ENCODE measurements at places on chromosomes 2 and 18. TPM values are rescaled to one million over a fixed set of nuclear protein-coding genes. Genes with fewer than 3 reads are reported as not detected.

The LCT gene
- total RNA-seq: 1.4 TPM

The CDH2 gene
- 1.5 TPM for total RNA-seq

The MYO7B gene
- 0.39 TPM for total RNA-seq

The SGO2 gene
- 18.0 TPM for total RNA-seq

The TWIST2 gene
- total RNA-seq: not detected

The ZNG1B gene
- 49.7 TPM for total RNA-seq

The MRPL44 gene
- total RNA-seq: 39.5 TPM

The EIPR1 gene
- total RNA-seq: 34.4 TPM

The KCNJ3 gene
- total RNA-seq: 0.17 TPM

The CDCA7 gene
- 48.2 TPM for total RNA-seq

The KLHL14 gene
- 0.07 TPM for total RNA-seq

The DHX57 gene
- total RNA-seq: 20.3 TPM

The TET3 gene
- 23.3 TPM for total RNA-seq

- H3K36me3 ChIP-seq: no peaks in the 10 kb centered on the region
- no peak overlapping the region for H3K27ac ChIP-seq
- no peak for DNase-seq
- H3K4me3 ChIP-seq: no peak overlapping the region
- H3K4me1 ChIP-seq: no peaks in the 10 kb centered on the region
These were observed 1004.9 kb upstream of the ZEB2 start for GRCh38 chr2:145524836-145525235.

DNA sequence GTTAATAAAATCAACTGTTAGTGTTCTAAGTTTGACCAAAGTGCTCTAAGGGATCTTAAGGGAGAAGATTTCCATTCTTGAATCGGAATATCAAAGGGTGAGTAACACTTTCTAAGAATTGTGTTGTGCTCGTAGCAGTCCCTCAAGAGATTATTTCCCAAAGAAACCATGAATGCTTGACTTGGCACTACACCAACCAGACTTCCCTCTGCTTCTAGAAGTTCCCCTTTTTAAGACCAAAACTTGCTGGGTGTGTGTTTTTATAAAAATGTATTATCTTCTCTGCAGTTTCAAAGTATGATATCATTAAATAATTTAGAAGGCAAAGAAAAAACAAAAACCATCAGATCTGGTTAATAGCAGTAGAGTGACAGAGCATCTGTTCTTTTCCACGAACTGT, 522.0 kb upstream of the FAM98A start:
- no peaks in the 10 kb centered on the region for H3K36me3 ChIP-seq
- no peak overlapping the region for H3K27ac ChIP-seq
- no peaks in the 10 kb centered on the region for H3K27me3 ChIP-seq
- no peak overlapping the region for H3K4me3 ChIP-seq
- DNase-seq: no peak

DNA sequence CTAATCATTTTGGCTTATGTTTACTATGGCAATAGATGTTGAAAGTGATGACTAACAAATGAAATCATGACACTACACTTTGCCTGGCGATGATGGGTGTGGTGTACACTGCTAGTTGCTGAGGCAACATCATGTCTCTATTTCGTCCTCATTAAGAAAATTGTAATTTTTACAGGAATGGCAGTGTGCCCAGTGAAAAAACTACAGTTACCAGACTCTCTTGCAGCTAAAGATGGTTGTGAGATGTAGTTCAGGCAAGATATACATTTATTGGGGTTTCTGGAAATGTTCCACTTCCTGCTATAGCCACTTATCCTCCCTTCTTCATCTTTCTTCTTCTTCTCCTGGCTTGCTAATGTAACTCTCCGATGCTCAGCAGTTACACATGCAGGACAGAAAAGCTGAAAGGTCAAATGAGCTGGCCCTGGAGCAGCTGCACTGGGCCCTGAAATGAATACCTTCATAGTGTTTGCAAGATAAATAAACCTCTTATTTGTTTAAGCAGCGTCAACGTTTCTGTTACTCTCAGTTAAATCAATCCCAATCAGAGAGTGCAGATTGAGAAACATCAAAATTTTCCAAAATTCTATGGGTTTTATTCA, 46.0 kb downstream of the SOCS6 start:
- H3K27ac ChIP-seq: no peak overlapping the region
- H3K27me3 ChIP-seq: no peaks in the 10 kb centered on the region
- H3K4me3 ChIP-seq: no peak overlapping the region
- DNase-seq: no peak
- H3K4me1 ChIP-seq: peaks cover 36% of the 10 kb centered on the region
- peaks cover 28% of the 10 kb centered on the region for H3K36me3 ChIP-seq

DNA sequence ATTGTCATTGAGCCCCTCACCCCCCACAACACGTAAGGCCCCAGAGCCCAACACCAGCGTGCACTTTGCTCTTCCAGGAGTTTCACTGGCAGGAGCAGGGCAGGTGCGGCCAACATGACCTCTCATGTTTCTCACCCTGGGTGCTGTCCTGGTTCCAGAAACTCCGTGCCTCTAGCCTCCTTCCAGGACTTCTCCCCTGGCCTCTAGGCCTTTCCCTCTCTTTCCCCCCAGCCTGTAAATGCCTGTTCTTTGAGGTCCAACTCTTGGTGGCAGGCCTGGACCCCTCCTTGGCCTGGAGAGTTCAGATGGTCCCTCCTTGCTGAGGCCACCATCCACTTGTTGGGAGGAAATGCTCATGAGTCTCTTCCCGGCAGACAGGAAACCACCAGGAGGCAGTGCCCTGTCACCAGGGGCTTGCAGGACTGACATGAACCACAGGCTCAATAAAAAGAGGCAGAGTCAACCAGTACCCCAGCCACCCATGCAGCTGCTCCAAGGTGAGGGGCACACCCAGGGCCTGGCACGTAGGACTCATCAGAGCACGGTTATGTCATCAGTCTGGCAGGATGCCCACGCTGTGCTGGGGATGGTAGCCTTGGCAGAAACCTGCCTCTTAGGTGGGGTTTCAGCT, 1.5 kb downstream of the MALL start:
- H3K4me3 ChIP-seq: peak overlapping the region; percentile 84
- peaks cover 59% of the 10 kb centered on the region for H3K4me1 ChIP-seq
- no peaks in the 10 kb centered on the region for H3K27me3 ChIP-seq
- peak; percentile 77 for DNase-seq
- peak overlapping the region; percentile 87 for H3K27ac ChIP-seq

DNA sequence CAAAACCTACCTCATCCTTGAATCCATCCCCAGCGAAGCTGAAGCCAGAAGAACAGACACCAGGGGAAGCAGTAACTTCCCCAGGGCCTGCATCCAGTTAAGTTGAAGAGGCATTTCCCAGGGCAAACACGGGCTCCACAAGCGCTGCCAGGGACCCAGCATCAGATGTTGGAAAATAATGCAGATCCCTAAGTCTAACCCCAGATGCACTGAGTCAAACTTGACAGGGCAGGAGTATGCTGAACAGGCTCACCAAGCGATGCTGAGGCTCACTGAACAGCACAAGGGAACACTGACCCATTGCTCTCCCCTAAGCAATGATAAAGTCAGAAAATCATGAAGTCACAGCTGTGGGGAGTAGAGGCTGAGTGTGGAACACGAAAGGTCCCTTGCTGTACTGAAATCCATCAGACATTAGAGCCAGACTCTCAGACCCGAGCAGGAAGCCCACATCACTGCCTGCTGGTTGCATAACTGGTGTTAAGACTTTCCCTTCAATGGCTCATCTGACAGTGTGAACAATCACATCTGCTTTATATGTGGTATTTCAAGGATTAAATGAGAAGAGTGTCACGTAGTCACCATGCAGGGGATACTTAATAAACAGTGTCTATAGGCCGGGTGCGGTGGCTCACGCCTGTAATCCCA, 36.2 kb downstream of the TNS1 start:
- H3K4me3 ChIP-seq: no peak overlapping the region
- no peak overlapping the region for H3K27ac ChIP-seq
- H3K27me3 ChIP-seq: peaks cover 52% of the 10 kb centered on the region
- no peaks in the 10 kb centered on the region for H3K36me3 ChIP-seq

DNA sequence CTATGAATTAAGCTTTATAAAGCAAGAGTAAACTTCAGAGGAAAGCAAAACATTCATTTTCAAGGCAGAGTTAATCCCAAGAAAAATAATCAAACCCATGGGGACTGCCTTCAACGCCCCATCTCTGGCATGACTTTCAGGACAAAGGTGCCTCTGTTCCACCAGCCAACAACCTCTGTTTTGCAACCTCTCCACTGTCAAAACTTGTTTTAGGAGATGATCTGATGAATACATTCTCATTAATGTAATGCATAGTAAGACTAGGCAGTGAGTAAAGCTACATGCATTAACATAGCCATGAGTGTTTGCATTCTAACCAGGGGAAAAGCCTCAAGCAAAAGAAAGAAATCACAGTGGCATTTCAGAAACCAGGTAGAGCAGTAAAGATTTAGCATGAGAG, 357.0 kb downstream of the FBXO15 start:
- H3K4me3 ChIP-seq: no peak overlapping the region
- DNase-seq: no peak
- H3K27me3 ChIP-seq: no peaks in the 10 kb centered on the region
- peaks cover 16% of the 10 kb centered on the region for H3K4me1 ChIP-seq
- no peak overlapping the region for H3K27ac ChIP-seq

- no peak overlapping the region for H3K27ac ChIP-seq
- H3K36me3 ChIP-seq: no peaks in the 10 kb centered on the region
- DNase-seq: no peak
- H3K4me1 ChIP-seq: no peaks in the 10 kb centered on the region
These were observed 209.7 kb upstream of the EPAS1 start for GRCh38 chr2:46087492-46087891.

DNA sequence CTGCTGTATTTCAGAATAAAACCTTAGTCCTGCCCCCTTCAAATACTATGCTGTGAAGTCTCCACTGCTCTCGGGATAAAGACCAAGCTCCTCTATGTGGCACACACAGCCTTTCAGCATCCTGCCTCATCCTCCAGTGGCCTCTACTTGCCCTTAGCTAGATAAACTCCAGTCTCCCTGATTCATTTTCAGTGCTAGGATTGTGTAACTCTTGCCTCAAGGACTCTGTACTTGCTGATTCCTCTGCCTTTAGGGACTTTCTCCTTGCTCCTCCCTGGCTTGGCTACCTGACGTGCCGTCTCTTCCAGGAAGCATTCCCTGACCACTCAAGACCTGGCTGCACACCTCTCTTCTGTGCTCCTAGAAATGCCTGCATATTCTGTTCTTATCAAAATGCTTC, 416.7 kb downstream of the MTX2 start:
- no peak overlapping the region for H3K4me3 ChIP-seq
- DNase-seq: no peak
- no peaks in the 10 kb centered on the region for H3K4me1 ChIP-seq

- no peak for DNase-seq
- H3K4me1 ChIP-seq: no peaks in the 10 kb centered on the region
- H3K27me3 ChIP-seq: no peaks in the 10 kb centered on the region
- no peak overlapping the region for H3K4me3 ChIP-seq
- H3K36me3 ChIP-seq: no peaks in the 10 kb centered on the region
These were observed 157.1 kb downstream of the DYM start for GRCh38 chr18:49303379-49303778.

- no peak for DNase-seq
- H3K27ac ChIP-seq: no peak overlapping the region
- H3K27me3 ChIP-seq: no peaks in the 10 kb centered on the region
- peaks cover 31% of the 10 kb centered on the region for H3K4me1 ChIP-seq
- H3K36me3 ChIP-seq: peaks cover 23% of the 10 kb centered on the region
These were observed 118.2 kb downstream of the GBX2 start for GRCh38 chr2:236049981-236050380.

GRCh38 chr2:50958504-50958903, 73.4 kb downstream of the NRXN1 start:
- H3K27ac ChIP-seq: no peak overlapping the region
- no peaks in the 10 kb centered on the region for H3K36me3 ChIP-seq
- no peak for DNase-seq
- no peak overlapping the region for H3K4me3 ChIP-seq
- H3K27me3 ChIP-seq: no peaks in the 10 kb centered on the region

DNA sequence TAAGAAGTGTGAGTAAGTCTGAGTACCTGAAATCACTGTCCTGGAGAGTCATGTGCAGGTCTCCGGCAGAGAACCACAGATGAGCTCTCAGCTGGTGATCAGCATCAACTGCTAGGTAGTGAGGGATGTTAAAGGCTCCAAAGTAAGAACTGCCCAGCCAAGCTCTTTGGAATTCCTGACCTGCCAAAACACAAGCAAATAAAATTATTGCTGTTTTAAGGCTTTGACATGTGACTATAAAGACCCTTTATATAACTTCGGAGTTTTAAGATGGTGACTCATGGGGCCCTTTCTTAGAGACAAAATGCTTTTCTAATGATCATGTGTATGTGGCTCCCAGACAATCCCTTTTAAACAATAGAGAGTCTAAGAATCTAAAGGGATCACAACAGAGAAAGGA, 855.7 kb downstream of the TRIB2 start:
- no peaks in the 10 kb centered on the region for H3K36me3 ChIP-seq
- H3K4me3 ChIP-seq: no peak overlapping the region
- H3K4me1 ChIP-seq: peaks cover 10% of the 10 kb centered on the region
- H3K27me3 ChIP-seq: no peaks in the 10 kb centered on the region

DNA sequence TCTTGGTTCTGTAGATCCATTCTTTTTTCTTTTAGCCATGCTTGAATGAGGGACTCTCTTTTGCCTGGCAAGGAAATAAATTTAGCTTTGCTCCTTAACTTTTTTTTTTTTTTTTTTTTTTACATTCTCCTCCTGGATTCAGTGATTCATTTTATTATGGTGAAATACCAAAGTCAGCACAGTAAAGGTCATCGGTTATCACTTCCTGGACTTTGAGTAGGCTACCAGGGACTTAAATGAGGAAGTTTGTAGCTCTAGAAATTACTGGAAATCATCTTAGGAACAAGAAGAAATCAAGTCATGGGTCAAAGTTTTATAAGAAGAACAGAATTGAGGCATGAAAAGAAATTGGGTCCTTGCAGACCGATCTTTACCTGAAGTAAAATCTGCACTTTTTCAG, 75.0 kb downstream of the SOCS6 start:
- no peak overlapping the region for H3K4me3 ChIP-seq
- peak overlapping the region; percentile 65 for H3K27ac ChIP-seq
- no peaks in the 10 kb centered on the region for H3K27me3 ChIP-seq
- no peaks in the 10 kb centered on the region for H3K36me3 ChIP-seq

- H3K36me3 ChIP-seq: no peaks in the 10 kb centered on the region
- H3K27ac ChIP-seq: no peak overlapping the region
- H3K27me3 ChIP-seq: no peaks in the 10 kb centered on the region
- no peak for DNase-seq
- H3K4me1 ChIP-seq: no peaks in the 10 kb centered on the region
These were observed 21.5 kb downstream of the FAM161A start for GRCh38 chr2:61832183-61832841.

GRCh38 chr2:164842624-164842966, 972 bp upstream of the COBLL1 start:
- peaks cover 37% of the 10 kb centered on the region for H3K36me3 ChIP-seq
- peak overlapping the region; percentile 97 for H3K4me3 ChIP-seq
- no peak for DNase-seq
- peaks cover 14% of the 10 kb centered on the region for H3K4me1 ChIP-seq
- no peaks in the 10 kb centered on the region for H3K27me3 ChIP-seq

DNA sequence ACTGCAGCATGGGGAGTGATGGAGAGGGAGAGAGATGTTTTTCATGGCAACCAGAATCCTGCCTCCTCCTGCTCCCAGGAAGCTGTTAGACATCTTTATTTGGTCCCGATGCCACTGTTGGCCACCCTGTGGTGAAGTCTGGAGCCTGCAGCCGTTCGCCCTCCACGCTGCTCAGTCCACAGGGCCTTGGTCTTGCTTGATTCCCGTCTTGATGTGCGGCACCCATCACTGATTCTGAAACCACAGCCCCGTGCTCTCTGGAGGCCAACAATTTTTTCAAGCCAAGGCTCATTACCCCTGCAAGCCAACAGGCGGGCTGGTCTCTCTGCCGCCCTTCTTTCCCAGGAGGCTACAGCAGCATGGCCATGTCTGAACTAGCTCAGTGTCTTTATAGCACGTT, 24.5 kb downstream of the SIGLEC15 start:
- no peak overlapping the region for H3K27ac ChIP-seq
- H3K4me3 ChIP-seq: no peak overlapping the region
- DNase-seq: peak; percentile 39
- H3K4me1 ChIP-seq: peaks cover 11% of the 10 kb centered on the region
- no peaks in the 10 kb centered on the region for H3K36me3 ChIP-seq
